GF-D8 (cell line): ENCODE measurements at places on chromosomes 2 and 18.

GRCh38 chr2:136482966-136483365, 282.4 kb upstream of the THSD7B start:
- DNase-seq: no peak

GRCh38 chr2:230866756-230867523, 2.2 kb downstream of the ITM2C start:
- DNase-seq: peak; percentile 83

DNA sequence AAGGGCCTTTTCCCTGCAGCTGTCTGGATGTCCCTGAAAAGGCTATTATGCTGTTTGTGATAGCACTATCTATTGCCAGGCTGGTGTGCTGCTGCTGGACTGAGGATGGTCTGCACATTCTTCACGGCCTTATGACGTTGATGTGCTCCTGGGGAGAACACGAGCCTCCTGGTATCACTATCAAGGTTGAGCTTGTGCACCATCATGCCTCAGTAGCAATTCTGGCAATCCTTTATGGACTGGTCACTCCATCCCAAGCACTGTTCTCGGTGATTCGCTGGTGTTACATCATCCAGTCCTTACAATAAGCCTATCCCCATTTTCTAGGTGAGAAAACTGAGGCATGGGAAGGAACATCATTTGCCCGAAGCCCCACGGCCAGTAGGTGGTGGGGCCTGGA, 18.2 kb upstream of the CCBE1 start:
- no peak for DNase-seq

GRCh38 chr2:232377841-232378734, 463 bp upstream of the ALPP start:
- DNase-seq: no peak

DNA sequence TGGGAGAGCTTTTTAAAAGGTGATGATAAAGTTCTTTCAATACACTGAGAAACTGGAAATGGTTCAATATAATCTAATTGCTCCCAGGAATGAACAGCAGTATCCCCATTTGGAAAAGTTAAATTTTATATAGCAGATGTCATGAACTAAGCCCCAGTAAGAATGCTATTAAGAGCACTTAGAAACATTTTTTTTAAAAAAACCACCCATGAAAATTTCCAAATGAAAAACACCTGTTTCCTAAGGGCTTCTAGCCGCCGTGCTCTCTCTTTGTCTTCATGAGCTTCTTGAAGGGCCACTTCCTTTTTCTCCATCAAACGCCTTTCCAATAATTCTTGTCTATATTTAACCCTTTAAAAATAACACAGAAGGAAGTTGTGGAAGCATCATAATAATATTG, 77.0 kb downstream of the UPP2 start:
- no peak for DNase-seq

GRCh38 chr2:176435729-176436128, 166.5 kb downstream of the MTX2 start:
- no peak for DNase-seq

DNA sequence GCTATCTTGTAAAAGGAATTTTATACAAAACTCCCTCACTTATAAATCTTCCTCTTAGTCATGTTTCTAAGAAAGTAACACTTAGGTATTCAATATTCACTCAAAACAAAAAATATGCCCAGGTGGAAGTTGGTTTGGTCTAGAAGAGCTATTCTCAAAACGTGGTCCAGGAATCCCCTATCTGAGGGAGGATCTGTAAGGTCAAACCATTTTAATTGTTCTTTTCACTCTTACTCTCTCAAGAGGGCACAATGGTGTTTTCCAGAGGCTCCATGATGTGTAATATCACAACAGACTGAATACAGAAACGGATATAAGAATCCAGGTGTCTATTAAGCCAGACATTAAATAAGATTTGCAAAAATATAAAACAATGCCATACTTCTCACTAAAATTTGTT, 9.9 kb downstream of the MOB1A start:
- no peak for DNase-seq

DNA sequence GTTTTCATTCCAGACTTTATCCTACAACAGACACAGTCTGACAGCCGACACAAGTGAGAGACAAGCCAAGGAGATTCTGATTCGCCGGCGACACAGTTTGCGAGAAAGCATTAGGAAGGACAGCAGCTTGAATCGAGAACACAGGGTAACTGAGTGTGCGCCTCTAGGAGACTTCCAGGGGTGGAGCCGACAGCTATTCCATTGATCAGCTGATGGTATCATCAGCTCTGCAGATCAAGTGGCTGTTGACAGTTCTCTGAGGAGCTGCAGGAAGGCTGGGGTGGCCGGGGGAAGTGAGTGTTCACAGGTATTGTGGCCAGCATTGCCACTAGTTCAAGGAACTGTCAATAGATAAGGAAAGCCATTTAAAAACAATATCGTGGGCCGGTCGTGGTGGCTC, 57.3 kb upstream of the TMEM182 start:
- DNase-seq: no peak

GRCh38 chr2:239820836-239821693, 204.1 kb downstream of the NDUFA10 start:
- DNase-seq: no peak

GRCh38 chr2:96176661-96177060, 31.4 kb upstream of the DUSP2 start:
- no peak for DNase-seq

DNA sequence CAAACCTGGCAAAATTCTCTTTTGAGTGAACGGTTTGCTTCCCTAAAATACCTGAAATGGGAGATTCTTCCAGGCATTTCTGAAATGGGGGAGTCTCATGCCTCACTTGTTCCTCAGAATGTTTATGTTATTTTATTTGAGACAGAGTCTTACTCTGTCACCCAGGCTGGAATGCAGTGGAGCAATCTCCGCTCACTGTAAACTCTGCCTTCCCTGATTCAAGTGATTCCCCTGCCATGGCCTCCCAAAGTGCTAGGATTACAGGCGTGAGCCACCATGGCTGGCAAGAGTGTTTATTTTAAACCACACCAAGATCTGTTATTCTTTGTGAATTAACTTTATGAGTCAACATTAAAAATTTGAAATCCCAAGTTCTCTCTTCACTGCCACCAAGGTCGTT, 6.4 kb upstream of the FHL2 start:
- no peak for DNase-seq

DNA sequence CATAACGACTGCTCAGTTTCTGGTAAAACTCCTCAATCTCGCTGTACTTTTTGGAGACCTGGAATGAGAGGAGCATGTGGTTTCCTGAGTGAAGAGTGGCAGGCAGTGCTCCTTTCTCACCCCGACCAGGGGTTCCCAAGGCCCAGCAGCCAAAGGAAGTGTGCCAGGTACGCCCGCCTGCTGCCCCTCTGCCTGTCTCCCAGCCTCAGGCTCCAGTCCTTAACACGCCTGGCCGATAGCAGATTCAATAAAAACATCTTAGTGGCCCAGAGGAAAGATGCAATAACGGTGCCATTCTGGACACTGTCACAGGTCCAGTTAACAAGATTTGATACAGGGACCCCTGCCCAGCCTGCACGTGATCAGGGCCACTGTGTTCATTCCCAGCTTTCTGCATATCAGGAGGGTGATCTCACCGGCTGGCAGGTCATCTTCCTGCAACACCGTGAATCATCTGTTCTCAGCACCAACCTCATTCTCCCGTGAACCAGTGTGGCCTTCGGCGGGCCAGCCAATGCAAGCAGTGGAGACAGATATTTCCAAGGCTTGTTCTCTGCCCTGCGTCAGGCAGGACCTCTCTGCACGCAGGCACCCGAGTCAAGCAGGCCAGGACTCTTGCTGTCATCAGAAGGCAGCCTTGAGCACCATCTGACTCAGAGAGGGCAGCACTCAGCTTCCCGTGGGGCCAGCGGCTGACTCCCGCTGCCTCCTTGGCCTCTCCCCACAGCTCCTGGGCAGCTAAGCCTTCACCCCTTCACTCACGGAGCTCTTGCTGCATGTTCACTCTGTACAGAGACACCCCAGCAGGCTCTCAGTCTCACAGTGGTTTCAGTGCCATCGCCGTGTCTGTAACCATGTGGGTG, 9.5 kb downstream of the HS1BP3 start:
- DNase-seq: no peak

GRCh38 chr2:179239195-179239594, 25.4 kb downstream of the SESTD1 start:
- DNase-seq: no peak

- no peak for DNase-seq
These were observed 1.6 kb downstream of the SLC35F6 start for GRCh38 chr2:26765475-26766200.

- no peak for DNase-seq
These were observed 18.9 kb upstream of the SERPINB11 start for GRCh38 chr18:63683890-63684289.

- no peak for DNase-seq
These were observed 159.7 kb downstream of the SOCS6 start for GRCh38 chr18:70448588-70448987.

DNA sequence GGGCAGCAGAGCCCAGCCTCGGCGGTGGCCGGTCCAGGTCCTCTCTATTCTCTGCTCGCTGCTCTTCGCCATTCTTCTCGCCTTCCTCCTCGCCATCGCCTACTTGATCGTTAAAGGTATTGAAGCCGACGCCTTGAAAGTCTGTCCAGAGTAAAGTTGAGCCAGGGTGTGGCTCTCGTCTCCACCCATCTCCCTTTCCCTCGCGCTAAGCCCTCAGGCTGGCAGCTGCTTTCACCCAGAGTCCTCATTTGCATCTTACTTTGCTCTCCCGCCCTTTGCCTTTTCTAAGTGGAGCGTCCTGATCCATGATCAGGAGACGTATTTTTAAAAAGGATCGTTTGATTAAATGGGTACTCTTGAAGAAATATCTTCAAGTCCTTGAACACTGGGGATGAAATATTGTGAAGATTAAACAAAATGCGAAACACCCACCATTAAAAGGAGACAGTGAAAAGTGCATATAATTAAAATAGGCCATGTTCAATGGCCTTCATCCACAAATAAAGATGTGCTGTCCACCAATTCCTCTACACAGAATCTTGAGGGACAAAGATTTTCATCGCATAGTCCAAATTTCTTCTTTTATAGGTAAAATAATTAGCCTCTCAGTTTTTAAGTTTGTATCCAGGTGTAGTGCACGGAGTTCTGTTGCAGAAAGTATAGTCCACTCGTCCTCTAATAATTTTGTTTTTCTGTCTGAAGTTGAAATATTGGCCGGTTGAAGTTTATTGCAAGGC, 657 bp downstream of the ARL6IP6 start:
- peak; percentile 43 for DNase-seq

GRCh38 chr2:205811387-205811786, 129.1 kb downstream of the NRP2 start:
- DNase-seq: no peak

DNA sequence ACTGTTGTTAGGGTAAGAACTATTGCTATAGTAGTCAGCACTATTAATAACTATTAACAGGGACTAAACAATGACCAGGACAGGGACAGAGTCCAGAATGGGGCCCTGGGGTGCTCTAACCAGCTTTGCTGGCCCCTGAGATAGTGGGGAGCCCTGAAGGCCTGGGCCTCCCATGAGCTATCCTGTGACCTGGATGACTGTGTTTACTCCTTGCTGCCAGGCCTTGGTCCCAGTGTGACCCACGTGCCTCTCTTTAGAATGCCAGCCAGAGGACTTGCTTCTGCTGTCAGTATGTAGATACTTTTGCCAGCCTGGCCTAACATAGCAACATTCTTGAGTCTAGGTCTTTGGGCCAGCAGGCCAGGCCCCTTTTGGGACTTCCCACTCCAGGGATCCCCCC, 11.4 kb downstream of the CDK5R2 start:
- DNase-seq: no peak

DNA sequence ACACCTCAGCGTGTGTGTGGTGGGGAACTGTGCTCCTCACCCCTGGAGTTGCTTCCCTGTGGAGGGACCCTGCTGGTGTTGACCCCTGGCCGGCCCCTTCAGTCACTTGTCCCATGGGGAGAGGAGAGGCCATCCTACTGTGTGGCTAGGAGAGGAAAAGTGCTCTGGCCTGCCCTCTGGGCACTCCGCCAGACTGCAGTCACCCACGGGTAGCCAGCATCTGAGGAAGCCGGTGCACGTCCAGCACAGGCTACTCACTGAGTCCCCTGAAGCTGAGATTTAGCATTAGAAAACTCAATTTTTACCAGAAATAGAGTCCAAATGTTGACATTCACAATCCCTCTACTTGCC, 211.5 kb upstream of the RAB6C start:
- no peak for DNase-seq

GRCh38 chr2:95374451-95374920, 28.0 kb upstream of the FAHD2A start:
- no peak for DNase-seq

DNA sequence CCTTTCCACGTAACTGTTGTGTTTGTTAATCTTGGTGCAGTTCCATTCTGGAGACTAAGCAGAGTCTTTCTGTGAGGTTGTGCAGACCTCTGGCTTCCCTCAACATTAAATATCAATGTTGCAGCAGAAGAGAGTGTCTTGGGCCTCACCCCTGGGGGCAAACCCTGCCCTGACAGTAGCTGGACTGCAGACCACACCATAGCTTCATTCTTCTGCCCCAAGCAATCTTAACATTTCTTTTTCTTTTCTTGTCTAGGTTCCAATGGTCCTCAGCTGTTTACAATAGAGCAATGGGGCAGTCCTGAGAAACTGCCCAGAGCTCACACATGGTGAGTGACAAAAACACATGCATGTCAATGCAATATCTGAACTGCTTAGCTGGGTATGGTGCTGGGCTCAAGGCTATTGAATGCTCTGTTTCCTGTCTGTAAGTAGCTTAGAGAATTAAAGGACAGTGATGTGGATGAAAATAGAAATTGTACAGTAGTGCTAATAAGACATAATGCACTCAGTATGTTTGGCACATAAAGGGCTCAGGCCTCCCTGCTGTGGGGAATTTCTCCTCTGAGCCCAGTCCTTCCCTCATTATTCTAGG, 237.6 kb downstream of the ALPK2 start:
- no peak for DNase-seq

DNA sequence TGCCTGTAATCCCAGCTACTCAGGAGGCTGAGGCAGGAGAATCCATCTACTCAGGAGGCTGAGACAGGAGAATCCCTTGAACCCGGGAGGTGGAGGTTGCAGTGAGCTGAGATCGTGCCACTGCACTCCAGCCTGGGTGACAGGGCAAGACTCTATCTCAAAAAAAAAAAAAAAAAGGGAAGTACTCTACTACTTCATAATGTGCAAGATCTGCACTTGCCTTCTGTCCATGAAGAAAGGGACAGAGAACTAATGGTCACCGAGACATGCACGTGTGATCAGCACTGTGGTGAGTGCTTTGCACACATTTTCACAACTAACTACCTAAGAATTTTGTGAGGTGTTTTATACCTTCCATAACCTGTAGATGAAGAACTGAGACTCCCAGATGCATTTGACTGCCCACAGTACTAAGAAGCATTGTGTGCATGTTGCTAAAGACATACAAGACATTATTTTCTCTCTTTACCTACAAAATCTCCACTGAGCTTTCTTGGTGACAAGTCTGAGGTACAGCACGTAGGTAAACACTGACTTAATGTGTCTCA, 784.8 kb upstream of the ID2 start:
- peak; percentile 21 for DNase-seq

GRCh38 chr2:19580830-19581229, 222.4 kb upstream of the OSR1 start:
- no peak for DNase-seq

- no peak for DNase-seq
These were observed 4.8 kb upstream of the IHH start for GRCh38 chr2:219065484-219065883.
